HL-60 (cell line): ENCODE measurements at places on chromosomes 2 and 18.

- no peak for DNase-seq
Observed at GRCh38 chr2:66437109-66437690, 2.3 kb downstream of the MEIS1 start.

DNA sequence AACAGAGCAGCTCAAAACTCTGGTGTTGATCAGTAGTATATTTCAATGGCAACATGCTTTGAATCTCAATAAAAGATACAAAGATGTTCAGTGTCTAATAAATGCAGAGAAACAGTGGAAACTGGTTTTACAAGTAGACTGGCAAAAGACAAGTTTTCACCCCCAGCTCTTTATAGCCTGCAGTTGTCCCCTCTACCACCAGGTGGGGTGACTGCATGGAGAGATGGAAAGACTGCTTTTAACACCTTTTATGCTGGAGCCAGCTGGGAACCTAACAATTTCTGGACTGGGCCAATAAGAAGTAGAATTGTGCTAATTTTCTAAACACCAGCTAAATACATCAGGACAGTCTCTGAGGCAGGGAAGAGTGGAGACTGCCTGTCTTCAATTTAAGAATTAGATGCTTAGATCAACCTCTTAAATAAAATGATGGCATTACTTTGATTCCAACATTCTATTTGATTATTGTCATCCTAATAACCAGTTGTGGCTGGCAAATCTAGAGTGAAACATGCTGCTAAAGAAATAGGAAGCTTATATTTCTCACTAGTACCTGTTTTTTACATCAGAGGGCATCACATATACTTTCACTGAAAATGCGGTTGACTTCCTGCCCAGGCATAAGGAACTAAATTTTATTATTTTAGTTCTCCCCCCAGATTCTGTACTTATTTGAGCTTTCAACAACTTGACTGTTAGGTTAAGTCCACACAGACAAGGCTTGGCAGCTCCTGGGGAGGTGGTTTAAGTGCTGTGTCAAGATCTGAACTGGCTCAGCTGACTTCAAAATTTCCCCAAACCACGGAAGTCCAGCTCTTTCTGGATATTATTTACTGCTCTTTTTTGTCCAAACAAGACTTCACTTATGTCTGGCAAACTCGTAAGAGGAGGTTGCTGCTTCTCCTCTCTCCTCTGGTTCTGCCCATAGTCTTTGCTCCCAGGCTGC lies 140.5 kb downstream of the TPGS2 start:
- DNase-seq, result peak; percentile 23

GRCh38 chr2:210617732-210618330 lies 61.4 kb downstream of the CPS1 start:
- peak; percentile 4 for DNase-seq

GRCh38 chr2:191187105-191187829 lies 36.5 kb upstream of the STAT4 start:
- no peak for DNase-seq

DNA sequence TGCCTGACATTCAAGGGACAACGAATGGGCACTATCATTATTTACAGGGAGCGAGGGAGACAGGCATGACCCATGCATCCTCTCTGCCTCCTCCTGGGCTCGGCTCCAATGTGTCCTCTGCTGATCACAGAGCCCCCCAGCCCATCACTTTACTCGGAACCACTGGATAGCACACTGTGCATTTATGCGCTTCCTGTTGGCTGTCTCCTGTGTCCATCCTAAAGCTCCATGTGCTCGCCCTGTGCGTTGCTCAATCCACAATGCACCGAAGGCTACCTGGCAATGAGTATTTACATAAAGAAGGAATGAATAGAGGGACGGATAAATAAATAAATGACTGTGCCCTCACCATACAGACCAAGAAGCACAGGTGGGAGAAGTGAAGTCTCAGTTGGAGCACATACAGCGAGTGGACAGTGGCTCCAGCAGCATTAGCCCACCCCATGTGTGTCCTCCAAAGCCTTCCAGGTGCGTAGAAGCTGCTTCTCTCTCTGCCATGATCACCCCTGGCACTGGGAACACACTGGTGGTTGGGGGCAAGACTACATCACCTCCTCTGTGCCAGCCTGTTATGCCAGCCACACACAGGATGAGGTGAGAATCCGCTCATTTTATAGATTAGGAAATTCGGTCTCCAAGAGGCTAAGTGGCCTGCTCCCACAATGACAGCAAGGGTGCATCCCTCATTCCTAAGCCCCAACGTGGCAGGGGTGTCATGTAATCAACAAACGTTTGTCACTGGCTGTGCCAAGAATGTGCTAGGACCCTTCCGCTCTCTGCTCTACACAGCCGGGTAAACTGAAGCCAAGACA lies 2.3 kb upstream of the GDF7 start:
- no peak for DNase-seq

GRCh38 chr18:68056936-68057335 lies 540.4 kb upstream of the DSEL start:
- no peak for DNase-seq

DNA sequence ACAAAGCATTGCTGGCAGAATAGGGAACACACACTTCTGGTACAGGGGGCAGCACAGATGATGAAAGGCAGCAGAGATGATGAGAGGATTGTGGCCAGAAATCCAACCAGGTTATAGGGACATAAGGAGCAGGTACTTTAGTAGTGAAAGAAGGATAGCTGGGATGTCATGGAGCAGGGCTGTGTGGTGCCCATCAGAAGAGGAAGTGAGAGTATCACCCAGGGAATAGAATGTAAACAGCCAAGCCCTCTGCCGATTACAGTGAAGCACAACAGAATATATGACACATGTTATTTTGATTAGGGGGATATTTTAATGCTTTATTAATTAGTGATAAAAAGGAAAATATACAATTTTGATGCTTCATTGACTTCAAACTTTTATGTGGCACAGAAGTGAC lies 883.4 kb upstream of the CDH2 start:
- DNase-seq, result no peak

DNA sequence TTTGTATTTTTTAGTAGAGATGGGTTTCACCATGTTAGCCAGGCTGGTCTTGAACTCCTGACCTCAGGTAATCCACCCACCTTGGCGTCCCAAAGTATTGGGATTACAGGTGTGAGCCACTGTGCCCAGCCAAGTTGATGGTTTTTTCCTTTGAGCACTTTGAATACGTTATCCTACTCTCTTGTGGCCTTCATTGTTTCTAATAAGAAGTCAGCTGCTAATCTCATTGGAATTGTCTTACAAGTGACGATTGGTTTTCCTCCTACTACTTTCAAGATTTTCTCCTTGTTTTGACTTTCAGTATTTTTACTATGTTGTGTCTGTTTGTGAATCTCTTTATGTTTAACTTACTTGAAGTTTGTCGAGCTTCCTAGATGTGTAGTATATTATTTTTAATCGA lies 88.5 kb downstream of the TMEM200C start:
- no peak for DNase-seq
